ENCODE measurements at places on chromosomes 2 and 18. TPM values are rescaled to one million over a fixed set of nuclear protein-coding genes. Genes with fewer than 3 reads are reported as not detected.

Gene SEMA4C
- polyA plus RNA-seq, result 16.5 TPM

Gene REG3A
- not detected for polyA plus RNA-seq

Gene ALPP
- not detected for polyA plus RNA-seq

Gene C18orf32
- polyA plus RNA-seq, result 40.6 TPM

Gene XIRP2
- polyA plus RNA-seq, result 0.21 TPM

Gene OTX1
- polyA plus RNA-seq, result not detected

Data from spleen (tissue), 13 donors.